ENCODE measurements at places on chromosomes 3 and 15. TPM values are rescaled to one million over a fixed set of nuclear protein-coding genes. Genes with fewer than 3 reads are reported as not detected.

BSN gene
- 0.15 TPM for total RNA-seq

PRR23C gene
- total RNA-seq = not detected

SCAMP5 gene
- total RNA-seq = 0.44 TPM

PTX3 gene
- not detected for total RNA-seq

ACAN gene
- not detected for total RNA-seq

TTLL13 gene
- 2.2 TPM for total RNA-seq
